ENCODE measurements at places on chromosomes 2 and 18.

DNA sequence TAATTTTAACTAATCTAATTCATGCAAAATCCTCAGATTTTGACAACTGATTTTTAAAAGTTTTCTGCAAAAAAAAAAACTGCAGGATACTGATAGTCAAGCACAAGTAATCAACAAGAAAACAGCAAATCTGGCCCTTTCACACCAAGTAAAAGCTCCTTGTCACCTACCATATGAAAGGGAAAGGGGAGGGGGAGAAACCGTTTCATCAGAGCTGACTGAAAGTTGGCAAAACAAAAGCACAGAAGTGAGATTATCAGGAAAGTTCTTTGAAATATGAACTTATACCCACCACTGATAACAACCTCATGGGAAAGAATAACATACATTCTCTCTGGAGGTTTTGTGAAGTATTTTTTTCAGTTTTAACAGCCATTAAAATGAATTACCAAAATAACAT, 38.7 kb downstream of the ZNF521 start:
- no peak for DNase-seq

GRCh38 chr2:105294844-105295481, 34.6 kb downstream of the TGFBRAP1 start:
- DNase-seq: no peak

- DNase-seq: no peak
Observed at GRCh38 chr18:9017905-9018227, 84.6 kb upstream of the NDUFV2 start.

DNA sequence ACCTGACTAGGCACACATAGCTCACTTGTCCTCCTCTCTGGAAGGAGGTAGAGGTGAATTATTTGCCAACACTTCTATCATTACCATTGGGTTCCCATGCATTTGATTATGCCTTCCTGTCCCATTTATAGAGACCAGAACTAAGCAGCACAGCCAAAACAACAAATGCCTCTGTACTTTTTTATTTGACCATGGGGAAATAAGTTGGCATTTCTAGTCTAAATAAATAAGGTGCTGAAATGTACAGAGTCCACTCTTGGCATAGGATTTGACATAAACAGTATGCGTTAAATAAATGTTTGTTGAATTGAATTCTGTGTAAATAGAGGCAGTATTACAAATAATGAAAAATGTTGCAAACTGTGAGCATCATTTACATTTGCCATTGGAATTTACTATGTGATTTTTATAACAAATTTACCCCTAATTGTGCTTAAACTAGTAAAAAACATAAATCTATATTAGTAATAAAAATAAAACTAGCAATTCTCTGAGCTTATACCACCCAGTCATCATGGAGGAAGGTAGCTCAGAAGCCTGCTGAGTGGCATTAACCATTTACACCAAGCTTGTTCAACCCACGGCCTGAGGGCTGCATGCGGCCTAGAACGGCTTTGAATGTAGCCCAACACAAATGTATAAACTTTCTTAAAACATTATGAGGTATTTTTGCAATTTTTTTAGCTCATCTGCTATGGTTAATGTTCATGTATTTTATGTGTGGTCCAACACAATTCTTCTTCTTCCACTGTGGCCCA, 367.8 kb downstream of the FIGN start:
- DNase-seq: no peak

- DNase-seq: no peak
Observed at GRCh38 chr2:118078734-118079133, 9.5 kb upstream of the INSIG2 start.

GRCh38 chr2:176934869-176935415, 277.7 kb upstream of the HNRNPA3 start:
- no peak for DNase-seq

- no peak for DNase-seq
Observed at GRCh38 chr2:43427032-43427424, 168.8 kb downstream of the THADA start.

DNA sequence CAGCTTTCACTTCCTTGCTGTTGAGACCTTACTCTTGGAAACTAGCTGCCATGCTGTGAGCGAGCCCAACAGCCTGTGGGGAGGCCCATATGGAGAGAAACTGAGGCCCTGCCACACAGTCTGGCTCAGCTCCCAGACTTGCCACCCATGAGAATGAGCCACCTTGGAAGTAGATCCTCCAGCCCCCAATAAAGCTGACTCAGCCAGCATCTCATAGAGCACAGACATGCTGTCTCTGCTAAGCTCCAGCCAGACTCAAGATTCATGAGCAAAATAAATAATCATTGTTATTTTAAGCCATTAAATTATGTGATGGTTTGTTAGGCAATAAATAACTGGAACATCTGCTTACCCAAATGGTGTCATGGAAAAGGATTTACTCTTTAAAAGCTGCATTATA, 53.6 kb upstream of the DDX18 start:
- DNase-seq: no peak

DNA sequence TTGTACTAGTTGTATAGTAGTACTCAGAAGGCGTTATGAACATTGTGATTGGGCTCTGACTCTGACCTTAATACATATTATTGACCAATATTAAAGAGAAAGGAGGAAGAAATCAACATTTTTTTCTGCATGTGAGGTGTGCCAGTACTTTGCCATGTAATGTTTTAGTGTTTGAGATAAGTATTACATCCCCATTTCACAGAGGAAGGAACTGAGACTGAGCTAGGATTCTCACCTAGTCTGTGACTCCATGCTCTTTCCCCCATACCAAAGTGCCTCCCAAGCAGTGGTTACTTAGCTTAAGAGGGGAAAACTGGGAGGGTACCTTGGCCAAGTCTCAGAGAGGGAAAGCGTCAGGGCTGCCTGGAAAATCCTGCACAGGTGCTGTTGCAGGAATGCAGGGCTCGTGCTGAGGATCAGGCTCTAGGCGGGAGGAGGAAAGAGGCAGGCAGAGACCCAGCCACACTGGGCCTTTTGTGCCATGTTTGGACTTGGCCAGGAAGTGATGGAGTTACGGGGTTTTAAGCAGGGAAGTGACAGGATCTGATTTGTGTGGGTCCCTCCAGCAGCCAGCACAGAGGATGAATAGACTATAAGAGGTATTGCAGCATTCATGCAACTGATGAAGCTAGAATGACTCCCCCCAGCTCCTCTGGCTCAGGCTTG, 1.7 kb downstream of the PNKD start:
- no peak for DNase-seq

DNA sequence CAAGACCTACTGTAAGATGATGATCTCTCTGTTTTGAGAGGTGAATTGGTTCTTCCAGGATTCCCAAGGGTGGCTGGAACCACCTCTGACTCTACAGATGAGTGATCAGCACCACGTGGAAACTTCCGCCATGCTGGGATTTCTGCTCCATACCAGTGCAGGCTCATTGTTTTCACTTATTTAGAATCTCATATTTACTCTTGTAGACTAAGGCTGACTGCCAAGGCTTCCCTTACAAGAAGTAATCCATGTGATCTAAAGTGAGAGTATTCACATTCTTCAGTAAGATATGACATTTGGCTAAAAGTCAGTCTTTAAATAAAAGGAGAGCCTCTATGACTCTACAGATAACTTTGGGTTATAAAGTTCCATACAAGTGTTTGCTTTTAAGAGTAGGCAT, 322.9 kb upstream of the RAB12 start:
- DNase-seq: no peak

- DNase-seq: no peak
Observed at GRCh38 chr2:136359121-136359965, 241.4 kb upstream of the CXCR4 start.

- no peak for DNase-seq
Observed at GRCh38 chr2:223723954-223724411, 113.4 kb downstream of the AP1S3 start.

GRCh38 chr2:231611273-231612108, 18.8 kb downstream of the TEX44 start:
- no peak for DNase-seq

DNA sequence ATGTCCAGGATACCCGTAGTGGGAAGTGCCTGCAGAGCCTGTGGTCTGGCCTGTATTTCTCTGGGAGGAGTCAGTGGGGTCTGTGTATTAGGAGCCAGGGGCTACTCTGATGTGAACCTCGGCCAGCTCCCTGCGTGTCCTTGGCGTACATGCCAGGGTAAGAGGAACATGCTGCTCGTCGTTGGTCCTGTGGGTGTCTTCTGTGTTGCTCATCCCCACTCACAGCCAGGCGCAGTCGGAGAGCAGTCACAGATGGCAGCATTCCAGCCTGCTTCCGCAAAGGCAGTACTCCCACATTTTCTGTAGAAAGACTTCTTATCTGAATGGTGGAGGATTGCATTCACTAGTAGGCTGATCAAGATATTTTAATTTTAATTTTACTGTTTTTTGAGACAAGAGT, 84.9 kb downstream of the DGKD start:
- no peak for DNase-seq

- DNase-seq: no peak
Observed at GRCh38 chr2:96505231-96505889, at the start of gene NEURL3. TSS of gene NEURL3 (minus strand) at chr2:96505357. CDS start at chr2:96505286, 71 bp downstream.

DNA sequence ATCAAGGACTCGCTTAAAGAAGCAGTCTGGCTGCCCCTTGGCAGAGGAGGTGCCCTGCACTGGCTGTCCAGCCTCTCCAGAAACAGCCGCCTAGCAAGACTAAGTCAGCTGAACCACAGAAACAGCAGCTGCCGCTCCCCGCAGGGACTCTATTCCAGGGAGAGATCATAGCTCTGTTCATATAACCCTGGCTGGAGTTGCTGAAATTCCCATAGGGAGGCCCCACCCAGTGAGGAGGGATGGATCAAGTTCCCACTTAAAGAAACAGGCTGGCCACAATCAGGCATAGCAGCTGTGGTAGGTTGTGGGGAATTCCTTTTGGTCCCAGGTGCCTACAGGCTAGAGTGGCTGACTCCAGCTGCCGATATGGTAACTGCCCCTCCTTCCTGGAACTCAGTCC, 74.2 kb upstream of the MC4R start:
- no peak for DNase-seq

DNA sequence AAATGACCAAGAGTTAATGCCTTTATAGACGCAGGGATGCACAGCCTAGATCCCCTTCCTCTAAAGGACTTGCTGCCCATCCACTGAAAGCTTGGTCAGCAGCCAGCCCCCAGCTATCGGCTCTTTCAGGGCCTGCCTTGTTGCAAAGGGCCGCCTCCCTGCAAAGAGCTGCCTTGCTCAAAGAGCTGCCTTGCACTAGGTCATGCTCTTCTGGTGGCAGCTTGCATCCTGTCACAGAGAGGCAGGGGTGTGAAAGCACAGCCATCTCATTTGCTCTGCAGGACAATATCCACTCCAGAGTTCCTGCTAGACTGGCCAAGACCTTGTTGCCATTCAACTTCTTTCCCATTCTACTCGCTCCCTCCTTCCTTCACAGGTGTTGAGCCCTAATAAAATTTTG, 137.1 kb downstream of the MCFD2 start:
- DNase-seq: no peak

GRCh38 chr2:75462721-75463120, 98.0 kb downstream of the EVA1A start:
- no peak for DNase-seq

GRCh38 chr2:177359836-177360595, 32.6 kb upstream of the AGPS start:
- DNase-seq: no peak

GRCh38 chr2:60544062-60544461, 9.4 kb downstream of the BCL11A start:
- no peak for DNase-seq

GRCh38 chr2:127288274-127288673, 5.7 kb downstream of the ERCC3 start:
- no peak for DNase-seq

DNA sequence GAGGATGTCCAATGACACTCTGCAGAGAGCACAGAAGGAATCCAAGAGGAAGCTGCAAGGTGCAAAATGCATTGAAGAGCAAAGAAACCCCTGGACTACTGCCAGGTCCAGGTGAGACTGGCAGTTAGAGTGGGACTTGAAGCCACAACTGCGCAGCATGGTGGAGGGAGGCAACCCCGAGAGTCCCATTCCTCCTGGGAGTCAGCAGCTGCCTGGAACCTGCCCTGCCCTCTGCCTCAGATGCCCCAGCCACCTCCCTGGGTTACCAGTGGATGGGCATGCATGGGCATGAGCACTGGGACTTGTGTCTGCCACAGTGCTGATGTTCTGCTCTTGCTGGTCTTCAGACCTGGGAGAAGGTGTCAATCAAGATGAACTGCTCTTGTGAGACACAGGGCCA, 43.2 kb downstream of the ANKMY1 start:
- DNase-seq: no peak

DNA sequence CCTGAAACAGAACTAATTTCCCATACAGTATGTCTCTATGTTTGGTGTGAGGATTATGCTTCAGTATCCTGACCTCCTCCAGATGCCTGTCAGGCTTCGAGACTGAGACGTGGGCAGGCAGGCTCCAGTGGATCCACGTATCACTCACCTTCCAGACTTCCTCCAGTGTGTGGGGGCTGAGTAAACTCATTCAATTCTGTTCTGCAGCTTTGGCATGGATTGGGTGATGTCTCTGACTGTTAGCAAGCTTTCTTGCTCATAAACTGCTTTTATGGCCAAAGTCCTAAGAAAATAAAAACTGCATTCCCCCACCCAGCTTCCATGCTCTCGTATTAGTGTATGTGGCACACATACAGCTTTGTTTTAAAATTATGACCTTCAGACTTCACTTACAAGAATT, 53.6 kb downstream of the CCDC93 start:
- no peak for DNase-seq

- no peak for DNase-seq
Observed at GRCh38 chr2:48400553-48401164, 129.3 kb upstream of the STON1 start.

- DNase-seq: no peak
Observed at GRCh38 chr2:74843899-74844298, 10.0 kb downstream of the HK2 start.

GRCh38 chr2:37671816-37672103, 318 bp upstream of the CDC42EP3 start:
- no peak for DNase-seq

Data from stimulated activated CD4-positive, alpha-beta T cell treated with anti-CD3 and anti-CD28 coated beads, Interleukin-1b, Interleukin-23, amount 100 ng/mL, for 1 hour (primary cell).